ENCODE measurements at places on chromosomes 4 and X.

DNA sequence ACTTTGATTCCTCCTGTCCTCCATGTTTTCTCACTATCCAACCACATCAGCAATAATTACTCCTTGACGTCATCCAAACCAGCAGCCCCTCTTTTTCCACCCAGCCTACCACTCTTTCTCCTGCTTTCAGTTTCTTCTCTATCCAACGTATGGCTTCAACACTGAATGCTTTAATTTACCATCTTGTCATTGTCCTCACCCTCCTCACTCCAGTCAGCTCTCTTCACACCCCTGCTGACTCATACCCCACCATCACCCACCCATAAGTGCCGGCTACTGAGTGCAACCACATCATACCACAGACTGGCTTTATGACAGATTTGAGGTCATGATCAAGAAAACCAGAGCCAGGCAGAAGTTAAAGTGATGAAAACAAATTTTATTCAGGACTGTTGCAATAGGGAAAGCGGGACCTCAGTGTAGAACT, 9.8 kb upstream of the ANXA5 start:
- no peak for DNase-seq

DNA sequence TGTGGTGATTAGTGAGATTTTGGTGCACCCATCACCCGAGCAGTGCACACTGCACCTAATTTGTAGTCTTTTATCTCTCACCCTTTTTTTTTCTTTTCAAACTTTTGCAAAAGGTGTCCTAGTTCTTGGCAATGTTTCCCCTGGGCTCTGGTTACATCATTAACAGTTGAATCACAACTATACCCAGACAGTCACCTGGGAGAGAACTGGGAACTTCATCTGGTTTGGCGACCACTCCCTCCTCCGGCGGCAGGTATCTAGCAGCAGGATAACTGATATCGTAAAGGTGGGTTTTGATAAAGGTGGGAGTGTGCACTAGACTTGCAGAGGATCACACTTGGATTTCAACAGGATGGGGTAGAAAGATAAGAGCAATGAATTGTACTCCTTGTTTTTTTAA, 140.5 kb downstream of the CHIC2 start:
- no peak for DNase-seq

GRCh38 chrX:72271091-72271788, 5.8 kb downstream of the RPS4X start:
- DNase-seq, result no peak

GRCh38 chr4:65383589-65384305, 286.5 kb downstream of the EPHA5 start:
- DNase-seq, result no peak
